ENCODE measurements at places on chromosomes 6 and 20.

DNA sequence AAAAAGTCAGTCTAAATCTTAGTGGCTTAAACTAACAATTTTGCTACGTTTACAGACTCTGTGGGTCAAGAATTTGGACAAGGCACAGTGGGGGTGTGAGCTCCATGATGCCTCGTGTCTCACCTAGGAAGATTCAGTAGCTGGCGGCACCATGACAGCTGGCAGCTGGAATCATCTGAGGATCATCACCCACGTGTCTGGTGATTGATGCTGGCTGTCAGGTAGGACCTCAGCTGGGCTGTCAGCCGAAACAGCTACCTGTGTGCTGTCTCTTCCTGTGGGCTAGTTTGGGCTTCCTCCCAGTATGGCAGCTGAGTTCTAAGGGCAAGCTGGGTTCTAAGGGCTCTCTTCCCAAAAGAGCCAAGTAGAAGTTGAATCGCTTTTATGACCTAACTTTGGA, 26.4 kb upstream of the DLGAP4 start:
- DNase-seq: no peak

GRCh38 chr6:79922018-79922417, 25.3 kb downstream of the ELOVL4 start:
- no peak for DNase-seq

GRCh38 chr20:44523746-44524145, 1.9 kb upstream of the SERINC3 start:
- DNase-seq: no peak

GRCh38 chr6:160523223-160523622, 140.9 kb downstream of the LPA start:
- no peak for DNase-seq

DNA sequence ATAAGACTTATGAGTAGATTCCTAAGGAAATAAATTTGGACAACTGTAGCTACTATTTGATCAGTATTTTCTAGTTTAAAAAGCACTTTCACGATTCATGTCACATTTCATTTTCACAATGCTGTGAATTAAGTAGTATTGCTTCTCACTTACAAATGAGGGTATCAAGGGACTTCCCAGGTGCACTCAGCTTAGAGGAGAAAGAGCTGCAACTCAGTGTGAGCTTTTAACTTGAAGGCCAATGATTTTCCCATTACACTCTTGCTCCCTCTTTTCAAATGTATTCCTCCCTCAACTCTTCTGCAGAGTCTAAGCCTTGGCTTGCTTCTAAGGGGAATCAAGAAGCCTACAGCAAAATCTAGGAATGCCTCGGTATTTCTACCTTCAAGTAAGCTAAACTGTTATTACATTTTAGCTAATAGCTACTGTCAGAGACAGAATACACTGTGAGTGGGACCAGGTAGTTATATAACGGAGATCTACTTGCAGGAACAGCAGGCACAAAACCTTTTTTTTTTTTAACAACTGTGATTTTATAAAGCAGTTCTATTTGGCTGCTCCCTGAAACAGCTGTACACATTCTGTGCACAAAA, 339.0 kb downstream of the SYNE1 start:
- no peak for DNase-seq

DNA sequence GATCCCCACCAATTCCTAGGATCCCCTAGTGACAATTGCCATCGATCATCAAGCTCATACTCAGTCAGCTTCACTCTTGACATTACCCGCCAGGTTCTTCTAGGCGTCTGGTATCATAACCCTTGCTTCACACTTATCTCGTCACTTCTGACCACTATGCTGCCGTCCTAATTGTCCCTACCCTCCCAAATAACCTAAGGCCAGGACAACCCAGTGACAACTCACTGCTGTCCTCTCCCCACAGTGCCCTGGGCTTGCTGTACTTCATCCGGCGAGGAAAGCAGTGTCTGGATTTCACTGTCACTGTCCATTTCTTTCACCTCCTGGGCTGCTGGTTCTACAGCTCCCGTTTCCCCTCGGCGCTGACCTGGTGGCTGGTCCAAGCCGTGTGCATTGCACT, 3.7 kb downstream of the SYS1 start:
- no peak for DNase-seq

- DNase-seq: no peak
Observed at GRCh38 chr6:53943395-53943794, 148.6 kb downstream of the LRRC1 start.

DNA sequence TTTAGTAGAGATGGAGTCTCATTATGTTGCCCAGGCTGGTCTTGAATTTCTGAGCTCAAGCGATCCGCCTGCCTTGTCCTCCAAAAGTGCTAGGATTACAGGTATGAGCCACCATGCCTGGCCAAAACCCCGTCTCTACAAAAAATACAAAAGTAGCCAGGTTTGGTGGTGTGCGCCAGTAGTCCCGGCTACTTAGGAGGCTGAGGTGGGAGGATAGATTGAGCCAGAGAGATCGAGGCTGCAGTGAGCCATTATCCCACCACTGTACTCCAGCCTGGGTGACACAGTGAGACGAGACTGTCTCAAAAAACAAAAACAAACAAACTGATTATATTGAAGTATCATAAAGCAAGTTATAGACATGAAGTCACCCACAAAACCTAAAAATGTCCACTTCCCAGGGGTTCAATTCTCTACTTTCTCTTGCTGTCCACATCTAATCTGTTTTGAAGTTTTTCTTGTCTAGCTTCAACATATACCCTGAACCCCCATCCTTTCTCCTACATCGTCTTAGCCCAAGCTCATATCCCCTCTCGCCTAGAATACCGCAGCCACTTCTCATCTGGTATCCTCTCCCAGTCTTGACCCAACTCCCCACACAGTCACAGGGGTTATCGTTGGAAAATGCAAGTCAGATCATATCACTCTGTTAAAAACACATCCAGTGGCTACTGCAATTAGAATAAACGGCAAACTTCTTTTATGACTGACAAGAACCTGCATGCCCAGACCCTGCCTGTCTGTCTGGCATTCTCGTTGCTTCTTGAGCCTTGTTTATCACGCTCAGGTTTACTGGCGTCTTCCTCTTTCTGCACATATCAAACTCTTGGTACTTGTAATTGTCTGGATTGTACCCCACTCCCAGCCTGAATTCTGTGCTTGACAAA, 20.1 kb upstream of the NCOA3 start:
- DNase-seq: no peak

DNA sequence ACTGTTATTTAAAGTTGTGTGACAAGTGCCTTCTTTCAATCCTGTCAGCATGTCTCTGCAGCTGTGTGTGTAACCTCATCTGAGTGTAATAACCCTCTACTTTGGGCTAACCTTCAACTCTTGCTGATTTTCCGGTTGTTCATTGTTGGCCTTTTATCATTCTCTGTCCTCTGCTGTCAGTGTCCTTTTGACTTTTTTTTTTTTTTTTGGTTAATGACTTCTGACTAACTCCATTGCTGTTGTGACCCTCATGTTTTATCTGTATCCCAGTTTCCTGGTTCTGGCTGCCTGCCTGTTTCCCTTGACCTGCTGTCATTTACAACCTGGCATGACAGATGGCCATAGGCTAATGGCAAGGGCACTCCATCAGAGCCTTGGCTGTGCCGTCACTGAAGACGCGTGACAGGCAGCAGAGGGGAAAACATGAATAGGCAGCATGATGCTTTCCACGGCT, 145.7 kb upstream of the MAN1A1 start:
- DNase-seq: no peak

GRCh38 chr6:67766057-67766456, 869.0 kb upstream of the ADGRB3 start:
- DNase-seq: no peak

- DNase-seq: peak; percentile 59
Observed at GRCh38 chr20:43408848-43409576, 48.7 kb upstream of the SRSF6 start.

- peak; percentile 45 for DNase-seq
Observed at GRCh38 chr20:51622004-51622874, 79.7 kb upstream of the NFATC2 start.

DNA sequence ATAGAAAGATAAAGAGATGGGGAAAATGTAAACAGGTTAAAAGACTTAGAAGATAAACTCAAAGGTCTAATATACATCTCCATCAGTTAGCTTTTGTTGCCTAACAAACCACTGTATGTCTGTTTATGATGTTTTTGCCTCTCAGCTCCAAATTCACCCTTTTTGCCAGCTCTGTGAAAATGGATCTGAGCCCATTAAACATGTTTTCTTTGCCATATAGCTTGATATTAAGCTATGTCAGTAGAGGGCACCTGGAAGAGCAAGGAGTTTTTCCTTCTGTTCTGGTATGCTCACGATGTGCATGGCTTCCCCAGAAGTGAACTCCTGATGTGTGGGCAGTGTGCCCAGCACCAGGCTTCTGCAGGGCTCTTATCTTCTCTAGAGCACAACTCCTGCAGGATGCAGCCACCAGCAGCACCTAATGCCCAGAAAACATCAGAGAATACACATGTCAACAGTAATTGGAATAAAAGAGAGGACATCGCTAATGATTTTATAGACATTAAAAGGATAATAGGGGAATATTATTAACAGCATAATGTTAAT, 14.6 kb upstream of the SNX9 start:
- no peak for DNase-seq

- DNase-seq: no peak
Observed at GRCh38 chr20:59812286-59813125, 120.9 kb downstream of the SYCP2 start.

DNA sequence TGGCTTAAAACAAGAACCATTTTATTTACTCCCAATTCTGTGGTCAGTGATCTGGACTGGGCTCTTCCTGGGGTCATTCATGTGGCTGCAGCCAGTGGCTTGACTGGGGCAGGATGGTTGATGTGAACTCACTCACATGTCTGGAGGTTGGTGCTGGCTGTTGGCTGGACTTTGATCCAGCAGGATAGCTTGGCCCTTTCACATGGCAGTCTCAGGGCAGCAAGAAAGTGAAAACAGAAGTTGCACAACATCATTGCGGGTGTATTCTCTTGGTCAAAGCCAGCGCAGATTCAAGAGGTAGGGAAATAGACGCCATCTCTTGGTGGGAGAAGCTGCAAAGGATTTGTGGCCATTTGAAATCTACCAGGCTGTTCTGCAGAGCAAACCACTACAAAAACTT, 77.2 kb downstream of the MDGA1 start:
- DNase-seq: no peak

- DNase-seq: no peak
Observed at GRCh38 chr6:128235556-128235955, 284.8 kb downstream of the PTPRK start.

DNA sequence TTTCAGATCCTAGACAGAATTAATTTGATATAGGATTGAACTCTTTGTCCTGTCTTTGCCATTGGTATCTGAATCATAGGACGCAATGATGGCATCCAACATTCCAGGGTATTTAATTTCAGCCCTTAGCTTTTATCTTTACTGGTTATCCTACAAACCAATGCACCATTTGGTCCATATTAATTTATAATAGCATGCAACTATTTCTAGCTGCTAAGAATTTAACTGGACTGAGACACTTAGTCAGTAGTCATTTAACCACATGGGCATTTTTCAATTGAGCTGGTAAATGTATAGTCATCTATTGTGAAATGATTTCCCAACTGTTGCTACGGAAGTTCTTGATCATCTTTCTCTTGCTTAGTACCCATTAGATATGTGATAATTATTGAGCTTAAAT, 141.1 kb downstream of the CD164 start:
- peak; percentile 86 for DNase-seq

DNA sequence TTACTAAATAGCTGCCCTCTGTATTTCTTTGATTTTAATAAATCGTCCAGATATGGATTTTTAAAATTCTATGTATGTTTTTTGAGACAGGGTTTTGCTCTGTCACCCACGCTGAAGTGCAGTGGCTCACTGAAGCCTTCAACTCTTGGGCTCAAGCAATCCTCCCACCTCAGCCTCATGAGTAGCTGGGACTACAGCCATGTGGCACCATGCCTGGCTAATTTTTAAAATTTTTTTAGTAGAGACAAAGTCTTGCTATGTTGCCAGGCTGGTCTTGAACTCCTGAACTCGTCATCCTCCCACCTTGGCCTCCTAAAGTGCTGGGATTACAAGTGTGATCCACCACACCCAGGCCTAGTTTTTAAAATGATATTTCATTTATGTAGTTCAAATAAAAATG, 47.4 kb upstream of the DDR1 start:
- DNase-seq: no peak

DNA sequence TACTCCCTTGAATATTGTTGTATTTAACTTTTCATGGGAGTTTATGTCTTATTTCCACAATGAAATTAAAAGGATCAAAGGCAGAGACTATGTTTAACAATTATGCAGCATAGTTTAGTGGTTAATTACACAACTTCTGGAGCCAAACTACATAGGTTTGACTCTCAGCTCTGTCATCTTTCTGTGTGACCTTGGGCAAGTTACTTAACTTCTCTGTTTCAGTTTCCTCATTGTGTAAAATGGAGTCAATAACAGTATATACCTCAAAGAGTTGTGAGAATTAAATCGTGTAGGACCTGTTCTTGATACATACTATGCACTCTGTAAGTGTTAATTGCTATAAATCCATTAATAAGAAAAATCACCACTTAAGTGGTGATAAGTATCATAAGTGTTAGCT, 48.3 kb downstream of the BTBD9 start:
- no peak for DNase-seq

GRCh38 chr6:20265842-20266241, 53.6 kb upstream of the MBOAT1 start:
- DNase-seq: no peak

DNA sequence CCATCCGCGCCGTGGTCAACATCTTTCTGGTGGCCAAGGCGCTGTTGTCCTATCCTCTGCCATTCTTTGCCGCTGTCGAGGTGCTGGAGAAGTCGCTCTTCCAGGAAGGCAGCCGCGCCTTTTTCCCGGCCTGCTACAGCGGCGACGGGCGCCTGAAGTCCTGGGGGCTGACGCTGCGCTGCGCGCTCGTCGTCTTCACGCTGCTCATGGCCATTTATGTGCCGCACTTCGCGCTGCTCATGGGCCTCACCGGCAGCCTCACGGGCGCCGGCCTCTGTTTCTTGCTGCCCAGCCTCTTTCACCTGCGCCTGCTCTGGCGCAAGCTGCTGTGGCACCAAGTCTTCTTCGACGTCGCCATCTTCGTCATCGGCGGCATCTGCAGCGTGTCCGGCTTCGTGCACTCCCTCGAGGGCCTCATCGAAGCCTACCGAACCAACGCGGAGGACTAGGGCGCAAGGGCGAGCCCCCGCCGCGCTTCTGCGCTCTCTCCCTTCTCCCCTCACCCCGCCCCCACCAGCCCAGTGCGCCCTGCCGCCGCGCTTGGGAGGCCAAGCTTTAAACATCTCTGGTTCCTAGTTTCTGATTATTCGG, 4.0 kb downstream of the SLC32A1 start:
- no peak for DNase-seq

- DNase-seq: no peak
Observed at GRCh38 chr6:68973066-68973465, 338.0 kb downstream of the ADGRB3 start.

GRCh38 chr6:43623880-43624785, 4.9 kb downstream of the GTPBP2 start:
- DNase-seq: no peak

GRCh38 chr6:137473598-137473997, 20.6 kb downstream of the OLIG3 start:
- DNase-seq: no peak
